ENCODE measurements at places on chromosomes 16 and 17.
A peak's percentile ranks its signal among the peaks of the same experiment; 100 is the strongest.

- peak; percentile 62 for DNase-seq
Measured at GRCh38 chr17:56653877-56654276, 60.4 kb downstream of the NOG start.

- DNase-seq, result no peak
Measured at GRCh38 chr16:77856438-77857160, 68.2 kb downstream of the VAT1L start.

DNA sequence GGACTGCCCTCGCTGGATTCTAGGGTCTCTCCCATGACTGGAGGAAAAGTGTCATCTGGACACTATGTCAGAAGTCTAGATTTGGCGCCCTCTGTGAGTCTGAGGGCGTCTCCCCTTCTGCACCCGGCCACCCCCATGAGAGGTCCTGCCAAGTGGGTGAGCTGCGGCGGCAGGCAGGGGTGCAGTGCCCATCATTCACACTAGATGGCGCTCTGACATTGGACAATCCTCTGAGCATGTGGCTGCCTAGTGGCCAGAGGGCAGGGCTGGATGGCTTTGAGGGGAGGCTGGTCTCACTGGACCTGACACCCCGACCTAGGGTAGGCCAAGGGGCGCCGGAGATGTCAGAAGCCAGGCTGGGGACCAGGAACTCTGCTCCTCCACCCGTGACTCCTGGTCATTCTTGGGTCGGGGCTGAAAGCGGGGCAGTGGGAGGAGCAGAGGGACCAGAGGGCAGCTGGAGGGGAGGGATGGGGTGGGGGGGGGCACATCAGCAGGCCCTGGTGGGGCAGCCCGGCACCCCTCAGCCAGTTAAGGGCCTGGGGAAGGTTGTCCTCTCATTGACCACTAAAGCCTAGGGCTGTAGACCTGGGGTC, 28.0 kb downstream of the MRM1 start:
- DNase-seq, result peak; percentile 90

DNA sequence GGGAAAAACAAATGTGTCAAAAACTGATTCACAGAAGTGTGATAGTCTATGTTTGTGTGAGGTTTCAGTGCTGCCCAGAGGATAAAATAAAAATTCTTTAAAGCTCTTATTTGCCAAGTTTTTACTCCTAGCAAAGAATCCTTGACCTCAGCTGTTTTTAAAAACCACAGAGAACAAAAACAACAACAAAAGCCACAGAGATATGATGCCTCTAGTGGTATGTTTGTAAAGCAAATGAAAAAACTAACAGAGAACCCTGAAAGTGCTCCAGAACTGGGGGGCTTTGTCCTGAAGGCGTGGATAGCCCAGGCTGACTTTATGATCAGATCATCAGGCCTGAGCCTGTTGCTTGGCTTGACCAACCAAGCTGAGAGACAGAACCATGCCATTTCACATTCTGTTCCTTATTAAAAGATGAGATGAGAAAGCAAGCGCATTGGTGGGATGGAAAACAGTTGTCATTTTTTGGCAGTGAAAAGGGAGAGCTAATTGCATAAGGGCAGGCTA, 411.0 kb downstream of the CPPED1 start:
- DNase-seq, result no peak

All from ELF-1 (cell line).